ENCODE measurements at places on chromosomes 7 and 10.

DNA sequence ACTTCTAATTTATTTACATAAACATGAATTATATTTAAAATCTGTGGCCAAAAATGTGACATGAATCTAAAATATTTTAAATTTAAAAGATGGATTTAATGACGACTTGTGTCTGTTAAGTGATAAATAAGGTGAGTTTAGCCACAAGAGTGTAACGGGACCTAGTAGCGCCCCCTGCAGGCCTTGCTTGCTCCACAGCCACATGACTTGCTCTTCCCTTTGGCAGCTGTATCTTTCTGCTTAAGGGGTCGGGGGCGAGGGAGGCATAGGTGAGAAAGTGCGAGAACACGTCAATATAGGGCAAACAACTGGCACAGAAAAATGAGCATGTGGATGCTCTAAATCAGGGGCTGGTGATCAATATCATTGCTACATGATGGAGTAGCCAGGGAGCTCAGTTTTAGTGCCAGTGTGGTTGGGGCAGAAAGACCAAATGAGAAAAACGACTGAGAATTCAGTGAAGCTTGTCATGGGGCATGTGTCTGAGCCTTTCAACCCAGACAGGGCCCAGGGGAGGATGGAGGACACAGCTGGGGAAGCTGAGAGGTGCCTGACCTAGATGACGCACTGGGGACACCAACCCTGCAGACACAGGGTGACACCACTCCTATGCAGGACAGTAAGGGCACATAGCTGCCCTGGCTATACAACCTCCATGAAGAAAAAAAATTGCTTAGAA, 49.8 kb downstream of the PAXIP1 start:
- peak; percentile 52 for DNase-seq

DNA sequence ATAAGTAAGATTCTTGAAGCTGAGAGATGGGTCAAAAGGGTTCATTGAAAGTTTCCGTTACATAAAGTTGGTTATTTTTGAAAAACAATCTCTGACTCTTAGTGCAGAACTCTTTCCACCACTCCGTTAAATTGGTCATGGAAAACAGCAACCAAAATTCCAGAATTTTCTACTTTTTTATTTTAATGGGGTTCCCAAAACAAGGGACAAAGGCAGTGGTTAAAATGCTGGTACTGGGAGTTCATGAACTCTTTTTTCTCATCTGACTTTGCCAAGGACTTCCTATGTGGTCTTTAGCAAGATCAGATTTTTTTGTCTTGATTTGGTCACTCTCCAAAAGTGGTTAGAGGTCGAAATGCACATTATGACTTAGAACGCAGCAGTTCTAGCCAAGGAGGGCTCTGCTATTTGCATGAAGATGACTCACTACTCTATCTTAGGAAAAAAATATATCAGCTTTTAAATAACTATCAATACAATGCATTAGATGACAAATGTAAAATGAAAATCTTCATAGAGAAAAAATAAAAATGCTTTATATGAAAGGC, 145.7 kb downstream of the REEP3 start:
- DNase-seq = no peak

- no peak for DNase-seq
Measured at GRCh38 chr10:66637273-66638036, 288.4 kb upstream of the LRRTM3 start.

GRCh38 chr7:21370283-21370982, 57.5 kb upstream of the SP4 start:
- no peak for DNase-seq

GRCh38 chr7:116145245-116145852, 65.0 kb upstream of the TES start:
- no peak for DNase-seq

DNA sequence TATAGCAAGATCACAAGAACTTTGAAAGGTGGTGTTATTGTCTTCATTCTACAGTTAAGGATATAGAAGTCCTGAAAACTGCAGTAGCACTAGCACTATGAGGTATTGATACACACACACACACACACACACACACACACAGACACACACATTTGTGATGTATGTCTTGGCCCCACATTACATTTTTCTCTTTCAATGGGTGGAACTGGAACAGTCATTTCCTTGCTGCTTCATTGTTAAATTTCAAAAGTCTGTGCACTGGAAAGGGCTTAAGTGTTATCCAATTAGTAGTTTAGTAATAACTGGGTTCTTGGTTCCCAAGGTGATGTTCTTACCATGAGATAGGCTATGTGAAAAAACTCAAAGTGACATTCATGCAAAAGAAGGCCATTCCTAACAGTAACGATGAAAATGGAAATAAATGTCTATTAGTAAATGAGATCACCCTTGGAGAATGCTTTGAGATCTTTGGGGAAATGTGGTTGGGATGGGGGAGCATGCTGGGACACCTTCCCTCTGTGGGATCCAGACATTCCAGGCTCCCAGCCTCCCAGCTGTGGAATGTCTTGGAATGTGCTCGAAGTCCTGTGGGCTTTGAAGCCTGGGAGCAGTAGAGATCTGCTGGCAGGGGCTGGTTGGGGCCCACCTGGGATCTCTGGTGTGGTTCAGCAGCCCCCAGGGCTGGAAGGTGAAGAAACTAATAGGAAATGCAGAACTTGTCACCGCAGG, 37.4 kb upstream of the CALD1 start:
- DNase-seq = peak; percentile 70

DNA sequence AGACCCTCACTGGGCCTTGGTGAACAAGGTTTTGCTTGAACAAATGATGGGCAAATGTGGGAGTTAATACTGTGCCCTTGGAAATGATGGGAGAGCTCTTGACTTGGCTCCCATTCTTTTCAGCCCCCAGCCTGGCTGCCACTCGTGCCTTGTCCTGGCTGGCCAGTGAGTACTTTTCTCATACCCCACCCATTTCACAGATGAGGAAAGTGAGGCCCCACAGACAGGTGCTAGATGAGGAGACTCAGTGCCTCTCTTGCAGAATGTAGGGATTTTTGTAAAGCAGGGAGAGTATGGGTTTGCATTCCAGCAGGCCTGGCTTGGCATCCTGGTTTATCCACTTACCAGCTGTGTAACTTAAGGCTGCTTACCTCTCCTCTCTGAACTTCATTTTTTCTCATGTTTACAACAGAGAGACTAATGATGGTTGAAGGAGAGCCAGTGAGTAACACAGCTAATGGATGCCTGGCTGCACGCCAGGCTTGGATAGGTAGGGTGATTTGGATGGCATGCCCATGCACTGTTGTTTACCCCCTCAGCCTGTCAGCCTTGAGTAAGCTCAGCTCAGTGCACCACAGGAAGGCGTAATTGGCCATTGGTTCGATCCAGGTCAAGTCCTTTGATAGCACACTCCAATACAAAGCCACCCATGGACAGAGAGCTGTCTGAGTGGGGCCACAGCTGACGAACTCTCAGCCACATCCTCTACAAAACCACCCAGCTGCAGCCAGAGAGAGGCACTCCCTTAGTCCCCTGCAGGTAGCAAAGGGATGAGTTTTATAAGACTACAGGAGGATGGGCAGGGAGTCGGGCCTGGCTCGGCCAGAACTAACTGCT, 436.8 kb downstream of the RPS24 start:
- DNase-seq = no peak

- no peak for DNase-seq
Measured at GRCh38 chr10:4315551-4315950, 510.5 kb upstream of the AKR1E2 start.

DNA sequence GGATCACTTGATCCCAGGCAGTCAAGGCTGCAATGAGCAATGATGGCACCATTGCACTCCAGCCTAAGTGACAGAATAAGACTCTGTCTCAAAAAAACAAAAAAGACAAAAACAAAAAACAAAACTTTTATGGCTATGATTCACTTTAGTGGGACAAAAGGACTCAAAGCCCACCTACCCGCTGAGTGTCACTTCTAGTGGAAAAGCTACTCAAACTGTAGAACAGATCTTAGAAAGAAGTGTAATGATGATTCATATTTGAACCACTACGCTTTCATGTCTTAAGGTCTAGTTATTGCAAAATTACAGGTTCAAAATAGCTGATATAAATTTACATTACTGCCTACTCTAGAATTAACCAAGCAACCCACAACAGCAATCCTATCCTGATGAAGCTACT, 47.1 kb upstream of the OTUD1 start:
- DNase-seq = no peak

DNA sequence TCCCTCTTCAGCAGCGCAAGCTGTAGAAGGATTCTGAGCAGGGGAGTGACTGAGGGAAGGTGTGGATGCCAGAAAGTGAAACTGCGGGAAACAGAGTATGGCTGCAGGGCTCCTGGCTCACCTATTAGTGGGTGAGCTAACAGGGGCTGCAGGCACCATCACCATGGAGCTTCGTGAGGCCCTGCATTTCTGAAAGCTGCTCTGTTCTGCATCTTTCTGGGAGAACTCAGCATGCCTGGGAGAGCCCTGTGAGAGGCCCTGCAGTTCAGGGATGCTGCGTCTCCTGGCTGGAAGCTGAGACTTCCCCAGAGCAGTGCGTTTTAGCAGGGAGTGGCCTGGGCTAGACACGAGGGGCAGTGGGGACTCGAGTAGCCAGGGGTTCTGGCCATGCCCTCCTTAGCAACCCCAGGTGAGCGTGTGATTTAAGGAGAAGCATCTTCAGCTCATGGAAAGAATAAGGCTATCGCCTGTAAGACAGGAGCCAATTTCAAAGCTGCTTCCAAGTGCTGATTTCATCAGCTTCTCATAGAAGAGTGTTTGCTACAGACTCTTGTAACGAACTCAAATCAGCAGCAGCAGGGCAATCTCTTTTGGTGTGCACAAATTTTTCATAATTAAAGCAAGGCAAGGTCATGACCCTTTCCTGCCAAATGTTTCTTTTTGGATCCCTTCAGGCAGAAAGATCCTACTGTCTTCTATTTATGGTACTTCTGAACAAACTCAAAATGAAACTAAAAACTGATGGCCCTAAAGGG, 293.6 kb upstream of the ZNF32 start:
- DNase-seq = no peak

DNA sequence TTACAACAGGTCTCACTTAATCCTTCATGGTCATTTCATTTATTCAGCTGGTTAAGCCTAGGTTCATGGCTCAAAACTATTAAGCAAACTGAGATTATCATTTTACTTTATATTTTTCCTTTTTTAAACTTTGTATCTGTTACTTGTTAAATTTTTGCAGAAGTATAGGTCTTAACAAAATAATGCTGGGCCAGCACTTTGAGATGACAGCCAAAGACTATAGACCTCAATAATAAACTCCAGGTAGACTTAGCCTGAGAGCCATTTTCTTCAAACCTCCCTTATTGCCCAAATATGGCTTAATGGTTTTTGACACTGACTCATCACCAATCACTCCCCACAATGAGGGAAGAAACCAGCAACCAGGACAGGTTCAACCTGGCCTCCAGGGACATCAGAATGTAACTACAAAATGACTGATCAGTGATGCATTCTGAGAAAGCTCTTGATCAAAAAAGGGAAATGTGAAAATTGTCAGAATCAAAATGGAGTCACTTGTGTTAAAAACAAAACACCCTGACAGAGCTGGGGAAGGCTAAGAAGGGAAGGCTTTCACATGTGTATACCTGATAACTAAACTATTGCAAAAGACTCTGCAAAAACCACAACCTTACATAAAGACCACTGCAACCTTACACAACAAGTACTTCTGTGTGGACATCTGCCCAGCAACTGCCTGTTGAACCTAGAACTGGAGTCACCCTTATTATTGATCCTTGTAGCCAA, 2.1 kb upstream of the CCDC126 start:
- no peak for DNase-seq

DNA sequence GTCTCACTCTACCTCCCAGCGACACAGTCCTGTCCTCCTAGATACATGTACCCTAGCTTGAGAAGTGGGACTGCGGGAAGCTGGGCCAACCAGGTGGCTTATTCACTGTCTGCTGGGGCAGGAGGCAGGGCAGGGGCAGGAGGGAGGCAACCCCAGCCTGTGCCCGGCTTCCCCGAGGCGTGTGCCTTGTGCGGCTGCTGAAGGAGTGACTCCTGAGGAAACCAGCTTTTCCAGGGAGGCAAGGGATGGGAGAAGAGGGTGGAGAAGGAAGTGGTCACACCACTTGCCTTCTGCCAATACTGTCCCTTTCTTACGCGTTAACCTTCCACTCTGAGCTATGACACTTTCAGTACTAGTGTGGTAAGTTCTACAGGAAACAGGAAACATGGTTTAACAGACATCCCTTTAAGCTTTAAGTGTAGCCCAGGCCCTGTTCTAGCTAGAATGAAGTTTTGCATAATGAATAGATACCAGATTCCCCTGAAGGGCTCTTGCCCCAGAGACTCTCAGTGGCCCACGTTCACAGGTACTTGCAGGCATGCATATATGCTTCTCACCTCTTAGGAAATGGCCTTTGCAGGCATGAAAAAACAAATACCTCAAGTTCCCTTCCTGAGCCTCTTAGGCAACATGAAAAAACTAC, 40.6 kb downstream of the SYPL1 start:
- DNase-seq = no peak

DNA sequence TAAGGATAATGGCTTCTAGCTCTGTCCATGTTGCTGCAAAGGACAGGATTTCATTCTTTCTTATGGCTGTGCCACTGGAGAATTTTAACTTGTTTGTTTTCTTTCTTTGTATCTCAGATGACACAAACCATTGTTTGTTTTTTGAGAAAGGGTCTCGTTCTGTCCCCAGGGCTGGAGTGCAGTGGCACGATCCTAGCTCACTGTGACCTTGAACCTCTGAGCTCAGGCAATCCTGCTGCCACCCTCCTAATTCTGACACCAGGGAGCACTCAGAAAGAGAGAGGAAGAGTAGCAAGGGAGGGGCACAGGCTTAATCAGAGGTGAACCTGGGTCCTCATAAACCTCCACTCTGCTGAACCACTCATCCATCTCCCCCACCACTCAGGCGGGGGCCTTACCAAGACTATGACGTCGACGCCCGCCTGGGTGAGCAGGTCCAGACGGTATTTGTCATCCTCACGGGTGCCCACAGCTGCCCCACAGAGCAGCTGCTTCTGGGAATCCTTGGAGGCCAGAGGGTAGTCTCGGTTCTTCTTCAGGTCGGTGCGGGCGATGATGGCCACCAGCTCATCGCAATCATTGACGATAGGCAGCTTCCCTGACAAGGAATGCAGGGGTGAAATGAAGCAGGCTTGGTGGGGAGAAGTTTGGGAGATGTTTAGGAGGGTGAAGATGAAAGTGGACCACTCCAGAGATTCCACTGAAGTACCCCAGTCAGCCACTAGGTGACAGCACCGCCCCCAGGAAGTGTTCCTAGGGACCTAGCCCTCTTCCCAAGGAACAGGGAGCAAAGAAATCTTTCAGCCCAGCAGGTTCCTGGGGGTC, 11.6 kb downstream of the IMPDH1 start:
- DNase-seq = no peak

All from iPS DF 19.7 (cell line).